ENCODE measurements at places on chromosomes 1 and 21.

DNA sequence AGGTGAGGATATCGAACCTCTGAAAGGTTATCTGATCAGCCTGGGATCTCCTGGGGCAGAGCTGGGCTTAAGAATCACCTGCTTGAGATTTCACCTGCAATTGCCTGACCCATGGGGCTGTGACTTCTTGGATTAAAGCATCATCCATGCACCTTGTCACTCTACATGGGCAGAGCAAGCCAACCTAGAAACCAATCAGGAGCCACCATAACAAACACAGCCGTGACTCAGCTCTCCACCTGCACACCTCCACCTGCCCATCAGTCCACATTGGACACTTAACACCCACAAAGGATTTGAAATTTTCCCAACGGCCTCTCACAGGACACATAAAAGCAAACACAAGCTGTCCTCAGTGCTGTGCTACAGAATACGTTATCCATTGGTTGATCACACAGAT lies 35.1 kb upstream of the ETS2 start:
- no peak overlapping the region for H3K4me3 ChIP-seq
- H3K27me3 ChIP-seq: peaks cover 15% of the 10 kb centered on the region
- H3K27ac ChIP-seq: no peak overlapping the region
- DNase-seq: no peak

- H3K36me3 ChIP-seq: peaks cover 6% of the 10 kb centered on the region
- no peaks in the 10 kb centered on the region for H3K27me3 ChIP-seq
- H3K4me1 ChIP-seq: no peaks in the 10 kb centered on the region
- no peak overlapping the region for H3K4me3 ChIP-seq
- H3K27ac ChIP-seq: no peak overlapping the region
- DNase-seq: no peak
Measured at GRCh38 chr21:26019236-26019635, 151.3 kb downstream of the APP start.

- H3K4me1 ChIP-seq: no peaks in the 10 kb centered on the region
- H3K36me3 ChIP-seq: no peaks in the 10 kb centered on the region
- no peak overlapping the region for H3K27ac ChIP-seq
Measured at GRCh38 chr1:241186716-241187115, 170.3 kb downstream of the RGS7 start.

DNA sequence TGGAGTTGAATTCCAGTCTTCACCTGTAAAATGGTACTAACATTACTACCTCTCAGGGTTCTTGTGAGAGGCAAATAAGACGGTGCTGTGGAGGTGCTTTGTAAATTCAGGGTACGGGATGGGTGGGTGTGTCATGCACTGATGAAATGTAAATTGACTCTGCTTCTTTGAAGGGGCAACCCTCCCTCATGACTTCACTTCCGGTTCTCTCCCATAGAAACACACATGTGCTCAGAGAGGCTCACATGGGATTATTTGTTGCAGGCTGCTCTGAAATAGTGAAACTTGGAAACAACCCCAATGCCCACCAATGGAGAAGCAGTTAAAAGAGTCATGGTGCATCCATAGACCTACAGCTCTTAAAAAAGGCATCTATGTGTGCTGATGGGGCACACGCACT lies 44.9 kb upstream of the SCMH1 start:
- peaks cover 49% of the 10 kb centered on the region for H3K27me3 ChIP-seq
- no peak overlapping the region for H3K4me3 ChIP-seq
- H3K36me3 ChIP-seq: no peaks in the 10 kb centered on the region
- H3K27ac ChIP-seq: no peak overlapping the region
- no peaks in the 10 kb centered on the region for H3K4me1 ChIP-seq

- H3K27ac ChIP-seq: no peak overlapping the region
- no peak overlapping the region for H3K4me3 ChIP-seq
- DNase-seq: no peak
- peaks cover 27% of the 10 kb centered on the region for H3K4me1 ChIP-seq
- peaks cover 91% of the 10 kb centered on the region for H3K27me3 ChIP-seq
Measured at GRCh38 chr1:156436141-156437036, 64.2 kb downstream of the MEF2D start.

DNA sequence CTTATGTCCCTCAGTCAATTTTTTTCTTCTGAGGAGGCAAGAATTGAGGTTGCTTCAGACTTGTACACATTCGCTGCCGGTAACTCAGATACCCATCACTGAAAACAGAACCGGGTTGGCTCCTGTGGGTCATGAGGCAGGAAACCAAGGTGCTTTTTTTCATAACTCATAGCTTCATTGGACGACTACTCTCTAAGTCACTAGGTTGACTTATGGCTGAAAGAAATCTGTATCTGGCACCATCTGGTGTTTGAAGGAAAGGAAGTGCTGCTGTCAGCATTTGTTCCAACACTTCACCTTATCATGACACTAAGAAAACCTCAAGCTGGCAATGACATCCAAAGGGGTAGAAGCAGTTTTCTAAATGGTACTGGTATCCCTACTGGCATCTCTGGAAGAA lies 82.3 kb downstream of the TBX19 start:
- H3K36me3 ChIP-seq: peaks cover 14% of the 10 kb centered on the region
- peaks cover 1% of the 10 kb centered on the region for H3K27me3 ChIP-seq
- peaks cover 68% of the 10 kb centered on the region for H3K4me1 ChIP-seq
- peak; percentile 79 for DNase-seq
- H3K4me3 ChIP-seq: peak overlapping the region; percentile 48

GRCh38 chr1:76074321-76075187 lies at the start of gene ST6GALNAC3:
Gene ST6GALNAC3 (plus strand): TSS chr1:76074746.
- H3K4me1 ChIP-seq: peaks cover 12% of the 10 kb centered on the region
- DNase-seq: peak; percentile 76
- H3K4me3 ChIP-seq: peak within 1 kb of the TSS; percentile 73
- no peak within 1 kb of the TSS for H3K27ac ChIP-seq
- peaks cover 22% of the 10 kb centered on the region for H3K27me3 ChIP-seq
- no peaks in the 10 kb centered on the region for H3K36me3 ChIP-seq

DNA sequence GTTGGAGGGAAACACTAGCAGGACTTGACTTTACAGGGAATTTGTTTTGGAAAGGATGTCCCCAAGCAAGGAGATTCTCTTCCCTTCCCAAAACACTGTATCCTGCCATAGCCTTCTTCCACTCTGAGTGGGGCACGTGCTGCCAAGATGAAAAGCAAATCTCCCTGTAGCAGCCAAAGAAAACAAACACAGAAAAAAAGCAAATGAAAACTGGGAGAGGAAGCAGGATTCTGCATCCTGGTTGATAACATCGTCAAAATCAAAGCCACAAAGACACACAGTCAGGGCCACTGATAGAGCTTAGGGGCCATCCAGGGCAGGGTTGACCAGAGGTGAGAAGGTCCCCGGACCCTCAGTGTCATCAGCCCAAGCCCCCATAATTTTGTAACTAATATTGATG lies 16.0 kb upstream of the MTARC2 start:
- H3K27me3 ChIP-seq: peaks cover 3% of the 10 kb centered on the region
- peak overlapping the region; percentile 6 for H3K27ac ChIP-seq
- H3K4me3 ChIP-seq: no peak overlapping the region
- no peaks in the 10 kb centered on the region for H3K36me3 ChIP-seq
- DNase-seq: no peak
- peaks cover 20% of the 10 kb centered on the region for H3K4me1 ChIP-seq

DNA sequence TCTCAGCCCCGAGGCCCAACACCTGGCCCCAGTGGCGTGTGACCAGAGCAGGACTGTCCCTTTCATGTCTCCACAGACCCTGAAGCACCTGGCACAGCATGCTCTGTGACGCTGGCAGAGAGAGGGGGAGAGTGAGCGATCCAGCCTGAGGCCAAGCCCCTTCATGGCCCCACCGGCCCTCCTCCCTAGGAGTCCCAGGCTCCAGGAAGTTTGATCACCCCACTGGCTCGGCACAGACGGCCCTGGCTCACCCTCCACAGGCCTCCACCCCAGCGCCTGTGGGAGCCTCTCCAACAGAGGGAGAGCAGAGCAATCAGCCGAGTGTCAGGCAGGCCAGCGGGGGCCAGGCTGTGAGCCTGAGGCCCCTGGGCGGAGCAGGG lies 11.0 kb downstream of the SH3BGRL3 start:
- H3K4me3 ChIP-seq: no peak overlapping the region
- peaks cover 5% of the 10 kb centered on the region for H3K36me3 ChIP-seq
- peaks cover 61% of the 10 kb centered on the region for H3K4me1 ChIP-seq
- DNase-seq: no peak

- no peak overlapping the region for H3K4me3 ChIP-seq
- no peak for DNase-seq
- no peaks in the 10 kb centered on the region for H3K4me1 ChIP-seq
Measured at GRCh38 chr1:215119056-215119455, 36.5 kb downstream of the KCNK2 start.

DNA sequence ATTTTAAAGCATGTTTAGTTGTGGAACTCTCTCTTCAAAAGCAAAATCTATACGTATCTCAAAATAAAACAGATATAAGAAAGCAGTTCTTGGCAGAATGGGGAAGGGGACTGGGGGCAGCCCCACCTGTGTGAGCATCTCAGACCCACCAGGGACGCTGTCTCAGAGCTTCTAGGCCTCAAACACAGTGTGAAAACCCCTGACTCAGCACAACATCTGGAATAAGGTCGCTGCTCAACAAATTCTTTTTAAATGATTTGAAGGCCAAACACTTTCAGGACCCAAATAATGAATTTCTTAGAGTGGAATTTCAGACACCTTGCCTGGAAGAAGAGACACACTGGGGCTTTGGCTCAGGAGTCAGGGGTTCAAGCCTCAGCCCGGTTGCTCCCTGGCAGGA lies 27.1 kb upstream of the GRHL3 start:
- no peak overlapping the region for H3K27ac ChIP-seq
- no peaks in the 10 kb centered on the region for H3K4me1 ChIP-seq
- peaks cover 20% of the 10 kb centered on the region for H3K27me3 ChIP-seq
- DNase-seq: no peak
- no peak overlapping the region for H3K4me3 ChIP-seq
- no peaks in the 10 kb centered on the region for H3K36me3 ChIP-seq

DNA sequence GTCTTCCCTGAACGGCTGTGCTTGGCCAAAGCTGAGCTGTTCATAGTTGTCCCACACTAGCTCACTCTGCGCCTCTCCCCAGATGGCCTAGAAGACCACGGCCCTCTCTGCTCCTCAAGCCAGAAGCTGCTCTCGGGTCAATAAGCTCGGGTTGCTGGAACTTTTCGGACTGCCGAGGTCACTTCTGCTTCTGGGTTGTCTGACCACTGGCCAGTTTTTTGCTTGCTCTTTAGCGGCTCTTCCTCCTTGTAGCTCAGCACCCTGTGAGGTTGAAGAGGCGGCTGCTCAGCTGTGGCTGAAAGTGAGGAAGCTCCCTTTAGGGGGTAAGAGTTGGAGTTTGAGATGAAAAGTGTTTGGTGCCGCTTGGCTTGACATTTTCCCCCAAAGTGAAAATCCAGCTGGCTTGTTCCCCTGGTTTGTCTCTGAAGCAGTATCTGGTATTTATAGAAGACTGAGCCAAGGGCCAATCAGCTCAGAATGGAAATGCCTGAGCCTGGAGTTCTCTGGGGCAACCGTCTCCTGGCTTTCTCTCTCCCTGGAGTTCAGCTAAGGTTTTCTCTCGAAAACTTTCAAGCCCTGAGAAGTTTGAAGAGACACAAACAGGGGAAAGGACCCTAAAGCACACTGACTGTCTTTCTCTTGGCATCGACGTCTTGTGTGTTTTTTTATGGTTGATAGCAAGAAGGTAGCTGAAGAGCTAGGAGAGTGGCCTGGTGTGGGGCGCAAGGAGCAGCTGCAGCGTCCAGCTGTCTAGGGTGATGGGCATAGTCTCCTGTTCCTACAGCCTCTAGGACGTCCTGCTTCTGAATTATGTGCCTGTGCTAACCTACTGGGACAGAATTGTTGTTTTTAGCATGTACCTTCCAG lies 72.0 kb downstream of the SYT6 start:
- no peak overlapping the region for H3K27ac ChIP-seq
- no peaks in the 10 kb centered on the region for H3K36me3 ChIP-seq
- no peak overlapping the region for H3K4me3 ChIP-seq
- H3K4me1 ChIP-seq: peaks cover 1% of the 10 kb centered on the region

GRCh38 chr1:87462894-87463293 lies 134.2 kb downstream of the LMO4 start:
- peaks cover 7% of the 10 kb centered on the region for H3K36me3 ChIP-seq
- no peak overlapping the region for H3K4me3 ChIP-seq
- H3K27me3 ChIP-seq: peaks cover 11% of the 10 kb centered on the region
- DNase-seq: no peak

DNA sequence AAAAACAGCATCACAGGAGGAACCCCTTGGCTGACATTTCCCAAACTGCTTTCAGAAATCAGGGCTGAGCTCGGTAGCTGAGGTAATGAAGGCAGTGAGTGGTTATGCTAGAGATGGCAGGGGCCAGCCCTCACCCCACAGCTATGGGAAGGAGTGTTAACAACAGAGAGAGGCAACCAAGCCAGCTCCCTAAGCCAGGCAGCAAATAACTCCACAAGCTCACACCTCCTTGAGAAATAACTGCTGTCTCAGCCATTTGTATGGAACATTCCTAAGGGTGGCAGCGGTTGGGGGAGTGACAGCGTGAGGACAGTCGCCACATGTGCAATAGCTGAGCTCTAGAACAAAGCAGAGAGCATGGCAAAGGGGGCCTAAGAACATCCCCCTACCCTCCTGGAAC lies 42.6 kb downstream of the LMX1A start:
- no peak overlapping the region for H3K27ac ChIP-seq
- no peak overlapping the region for H3K4me3 ChIP-seq
- H3K27me3 ChIP-seq: peaks cover 18% of the 10 kb centered on the region
- H3K4me1 ChIP-seq: no peaks in the 10 kb centered on the region
- no peak for DNase-seq
- H3K36me3 ChIP-seq: no peaks in the 10 kb centered on the region

GRCh38 chr1:152386940-152387339 lies 27.1 kb downstream of the CRNN start:
- no peak overlapping the region for H3K27ac ChIP-seq
- no peaks in the 10 kb centered on the region for H3K4me1 ChIP-seq
- DNase-seq: no peak
- H3K27me3 ChIP-seq: peaks cover 11% of the 10 kb centered on the region
- no peaks in the 10 kb centered on the region for H3K36me3 ChIP-seq
- no peak overlapping the region for H3K4me3 ChIP-seq

GRCh38 chr1:240709676-240710075 lies 97.7 kb upstream of the GREM2 start:
- H3K4me3 ChIP-seq: no peak overlapping the region
- H3K27me3 ChIP-seq: peaks cover 7% of the 10 kb centered on the region
- no peaks in the 10 kb centered on the region for H3K36me3 ChIP-seq
- H3K4me1 ChIP-seq: no peaks in the 10 kb centered on the region
- H3K27ac ChIP-seq: no peak overlapping the region

- H3K4me1 ChIP-seq: peaks cover 9% of the 10 kb centered on the region
- H3K36me3 ChIP-seq: no peaks in the 10 kb centered on the region
- H3K4me3 ChIP-seq: no peak overlapping the region
- no peak overlapping the region for H3K27ac ChIP-seq
Measured at GRCh38 chr1:62720946-62721554, 32.9 kb upstream of the DOCK7 start.

DNA sequence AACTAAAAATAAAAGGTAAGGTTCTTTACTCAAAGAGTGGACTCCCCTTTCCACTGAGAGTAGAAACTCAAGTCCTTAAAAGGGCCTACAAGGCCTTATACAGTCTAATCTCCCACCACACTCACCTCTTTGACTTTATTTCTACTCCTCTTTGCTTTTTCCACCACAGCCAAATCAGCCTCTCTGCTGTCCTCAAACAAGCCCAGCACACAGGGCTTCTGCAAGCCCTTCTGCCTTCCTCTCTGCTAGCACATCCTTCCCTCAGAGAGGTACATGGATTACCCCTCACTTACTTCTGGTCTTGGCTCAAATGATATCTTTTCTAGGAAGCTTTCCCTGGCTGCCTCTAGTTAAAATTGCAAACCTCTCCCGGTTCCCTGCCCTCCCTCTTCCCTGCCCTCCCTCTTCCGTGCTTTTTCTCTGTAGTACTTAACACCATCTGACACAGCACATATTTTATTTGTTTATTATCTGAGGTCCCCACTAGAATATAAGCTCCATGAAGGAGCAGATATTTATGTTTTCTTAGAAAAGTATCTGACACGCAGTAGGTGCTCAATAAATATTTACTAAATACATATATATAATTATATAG lies 1.7 kb downstream of the LYST start:
- H3K27me3 ChIP-seq: no peaks in the 10 kb centered on the region
- H3K27ac ChIP-seq: peak overlapping the region; percentile 41
- no peak for DNase-seq
- H3K4me1 ChIP-seq: peaks cover 53% of the 10 kb centered on the region
